ENCODE measurements at places on chromosomes 1 and 21.

- no peak for DNase-seq
Observed at GRCh38 chr1:8354038-8354437, 36.1 kb downstream of the SLC45A1 start.

GRCh38 chr1:229148041-229148671, 122.8 kb upstream of the RAB4A start:
- peak; percentile 22 for DNase-seq

- no peak for DNase-seq
Observed at GRCh38 chr1:84700070-84700469, 9.8 kb upstream of the SSX2IP start.

GRCh38 chr21:36889401-36889800, 77.1 kb downstream of the HLCS start:
- no peak for DNase-seq

DNA sequence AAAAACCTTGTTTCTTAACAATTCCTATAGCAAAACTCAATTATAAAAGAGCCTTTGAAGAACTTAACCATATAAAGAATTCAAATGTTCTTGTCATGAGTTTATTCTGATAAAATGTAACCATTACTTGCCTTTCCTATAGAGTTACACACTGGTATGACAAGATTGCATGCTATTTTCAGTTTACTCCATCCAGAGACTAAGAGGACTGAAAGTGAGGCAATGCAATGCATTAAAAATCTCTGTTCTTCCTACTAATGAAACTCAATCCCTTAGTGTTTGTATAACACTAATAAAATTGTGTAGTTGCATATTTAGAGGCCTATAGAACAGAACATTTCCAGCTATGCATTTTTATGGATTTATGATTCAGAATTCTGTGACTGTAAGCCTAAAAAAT, 88.1 kb downstream of the COP1 start:
- no peak for DNase-seq

DNA sequence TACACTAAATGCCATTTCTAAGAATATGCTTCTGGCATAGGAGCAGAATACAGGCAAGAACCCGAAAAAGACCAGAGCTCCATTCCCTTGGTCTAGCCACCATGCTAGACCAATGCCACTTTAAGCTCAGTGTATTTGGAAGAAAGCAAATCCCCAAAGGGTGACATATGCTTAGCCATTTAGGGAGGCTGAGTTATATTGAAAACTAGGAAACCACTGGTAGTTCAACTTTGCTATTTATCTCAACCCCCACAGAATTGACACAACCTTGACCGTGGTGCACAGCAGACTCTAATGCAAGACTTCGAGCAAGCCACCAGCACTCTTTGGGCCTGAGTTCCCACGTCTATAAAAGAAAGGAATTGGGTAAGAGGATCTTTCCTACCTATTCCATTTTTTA, 167.9 kb downstream of the ADSS2 start:
- no peak for DNase-seq

DNA sequence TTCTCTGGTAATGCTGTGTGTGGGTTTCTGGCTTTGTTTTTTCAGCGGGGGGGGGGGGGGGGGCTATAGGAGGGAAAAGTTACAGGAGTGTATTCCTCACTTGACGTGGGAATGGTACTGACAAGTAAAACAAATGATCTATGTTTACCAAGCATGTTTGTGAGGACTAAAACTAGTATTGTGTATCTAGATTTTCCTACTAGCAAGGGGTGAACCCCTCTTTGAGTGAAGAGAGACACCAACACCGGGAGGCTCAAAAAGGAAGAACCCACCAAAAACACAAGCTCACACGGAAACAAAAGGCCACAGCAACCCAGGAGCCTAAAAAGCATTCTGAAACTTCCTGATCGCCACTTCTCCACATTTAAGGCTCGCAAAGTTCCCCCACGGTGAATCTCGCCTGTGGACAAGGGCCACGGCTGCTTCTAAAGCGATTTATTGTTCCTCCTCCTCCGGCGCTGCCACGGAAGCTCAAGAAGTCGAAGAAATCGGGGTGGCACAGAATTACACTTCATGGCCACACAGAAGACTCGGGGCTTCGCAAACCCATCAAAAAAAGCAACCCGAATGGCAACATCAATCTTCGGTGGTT, 703 bp downstream of the PUM1 start:
- DNase-seq, result no peak

DNA sequence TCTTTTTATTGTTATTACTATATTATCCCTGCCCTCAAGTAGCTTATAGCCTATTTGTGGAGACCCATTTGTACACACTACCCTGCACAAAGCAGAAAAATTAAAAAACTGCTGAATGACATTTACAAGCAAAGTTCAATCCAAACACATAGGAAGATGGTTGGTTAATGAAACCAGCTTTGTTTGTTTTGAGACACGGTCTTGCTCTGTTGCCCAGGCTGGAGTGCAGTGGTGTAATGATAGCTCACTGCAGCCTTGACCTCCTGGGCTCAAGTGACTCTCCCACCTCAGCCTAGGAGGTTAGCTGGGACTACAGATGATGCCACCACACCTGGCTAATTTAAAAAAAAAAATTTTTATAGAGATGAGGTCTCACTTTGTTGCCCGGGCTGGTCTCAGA, 31.6 kb downstream of the TGFB2 start:
- no peak for DNase-seq

GRCh38 chr1:206913766-206914537, 7.8 kb downstream of the FCMR start:
- DNase-seq, result no peak

- peak; percentile 94 for DNase-seq
Observed at GRCh38 chr1:154847891-154848290, 22.2 kb downstream of the KCNN3 start.

DNA sequence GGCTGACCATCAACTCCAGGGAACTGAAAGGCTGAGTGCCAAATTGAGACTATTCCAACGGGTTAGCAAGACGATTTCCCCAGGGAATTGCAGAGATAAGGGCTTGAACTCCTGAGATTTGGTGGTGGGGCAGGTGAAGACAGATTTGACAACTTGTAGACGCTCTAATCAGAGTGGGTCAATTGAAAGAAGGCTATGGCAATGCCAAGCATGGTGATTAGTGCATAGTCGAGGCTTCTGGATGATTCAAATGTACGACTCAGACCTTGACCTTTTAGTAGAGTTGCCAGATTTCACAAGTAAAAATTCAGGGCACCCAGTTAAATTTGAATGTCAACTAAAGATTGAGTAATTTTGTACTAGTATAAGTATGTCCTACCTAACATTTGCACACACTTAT, 302.1 kb upstream of the SPAG17 start:
- no peak for DNase-seq

DNA sequence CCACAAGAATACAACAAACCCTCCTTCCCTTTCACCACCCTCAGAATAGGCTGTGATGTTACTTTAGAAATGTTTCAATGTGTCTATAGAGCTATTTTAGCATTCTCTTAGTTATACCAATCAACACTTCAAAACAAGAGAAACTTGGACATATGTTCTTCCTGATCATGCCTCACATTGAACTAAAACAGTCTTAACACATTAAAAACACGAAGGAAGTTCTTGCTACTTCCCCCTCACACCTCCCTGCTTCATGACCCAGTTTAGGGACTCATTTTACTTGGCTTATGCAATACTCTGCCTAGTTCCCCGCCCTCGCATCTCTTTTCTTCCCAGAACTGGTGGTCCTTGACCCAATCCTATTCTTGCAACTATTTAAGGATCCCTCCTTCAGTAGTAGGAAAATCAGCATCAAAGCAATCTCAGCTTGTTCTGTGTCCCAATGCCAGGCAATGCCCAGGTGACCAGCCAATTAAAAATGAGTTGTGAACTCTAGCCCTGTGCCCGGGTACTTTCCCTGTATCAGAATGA, 408.8 kb upstream of the BEND5 start:
- DNase-seq, result no peak

DNA sequence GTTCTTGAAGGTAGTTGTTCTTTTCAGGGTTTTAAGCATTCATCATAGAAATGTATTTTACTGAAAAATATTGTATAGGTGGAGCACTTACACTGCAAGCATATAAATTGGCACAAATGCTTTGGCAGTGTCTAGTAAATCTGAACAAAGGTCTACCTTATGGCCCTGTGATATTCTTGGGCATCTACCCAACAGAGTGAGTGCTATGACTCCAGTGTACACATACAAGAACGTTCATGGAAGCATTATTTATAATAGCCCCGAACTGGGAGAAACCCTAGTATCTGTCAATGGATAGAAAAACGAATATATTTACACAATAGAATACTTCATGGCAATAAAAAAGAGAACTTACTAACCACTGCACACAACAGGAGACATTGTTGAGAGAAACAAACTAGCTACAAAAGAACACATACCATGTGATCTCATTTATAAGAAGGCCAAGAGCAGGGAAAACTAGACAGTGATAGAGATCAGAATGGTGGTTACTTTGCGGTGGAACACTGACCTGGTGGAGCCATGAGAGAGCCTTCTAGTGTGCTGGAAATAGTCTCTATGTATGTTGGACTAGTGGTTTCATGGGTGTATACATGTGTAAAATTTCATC, 96.0 kb downstream of the MAB21L3 start:
- DNase-seq, result no peak

DNA sequence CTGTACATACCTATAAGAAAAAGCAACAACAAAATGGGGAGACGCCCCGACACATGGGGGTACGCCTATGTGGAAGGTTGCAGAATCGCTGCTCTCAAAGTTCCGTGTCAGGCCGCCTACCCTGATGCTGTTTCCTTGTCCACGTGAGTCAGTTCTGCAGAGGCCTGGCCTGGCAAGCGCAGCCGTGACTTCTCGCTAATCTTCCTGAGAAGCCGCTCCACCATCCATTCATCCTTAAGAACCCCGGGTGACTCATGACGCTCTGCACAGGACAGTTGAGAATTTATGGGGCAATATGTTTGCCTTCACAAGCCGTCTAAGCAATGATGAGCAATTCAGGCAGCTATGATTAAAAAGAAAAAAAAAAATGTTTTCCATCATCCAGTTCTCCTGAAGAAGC, 122.3 kb upstream of the TMPRSS2 start:
- no peak for DNase-seq

GRCh38 chr1:180210008-180210620, 19.9 kb upstream of the LHX4 start:
- DNase-seq, result no peak

DNA sequence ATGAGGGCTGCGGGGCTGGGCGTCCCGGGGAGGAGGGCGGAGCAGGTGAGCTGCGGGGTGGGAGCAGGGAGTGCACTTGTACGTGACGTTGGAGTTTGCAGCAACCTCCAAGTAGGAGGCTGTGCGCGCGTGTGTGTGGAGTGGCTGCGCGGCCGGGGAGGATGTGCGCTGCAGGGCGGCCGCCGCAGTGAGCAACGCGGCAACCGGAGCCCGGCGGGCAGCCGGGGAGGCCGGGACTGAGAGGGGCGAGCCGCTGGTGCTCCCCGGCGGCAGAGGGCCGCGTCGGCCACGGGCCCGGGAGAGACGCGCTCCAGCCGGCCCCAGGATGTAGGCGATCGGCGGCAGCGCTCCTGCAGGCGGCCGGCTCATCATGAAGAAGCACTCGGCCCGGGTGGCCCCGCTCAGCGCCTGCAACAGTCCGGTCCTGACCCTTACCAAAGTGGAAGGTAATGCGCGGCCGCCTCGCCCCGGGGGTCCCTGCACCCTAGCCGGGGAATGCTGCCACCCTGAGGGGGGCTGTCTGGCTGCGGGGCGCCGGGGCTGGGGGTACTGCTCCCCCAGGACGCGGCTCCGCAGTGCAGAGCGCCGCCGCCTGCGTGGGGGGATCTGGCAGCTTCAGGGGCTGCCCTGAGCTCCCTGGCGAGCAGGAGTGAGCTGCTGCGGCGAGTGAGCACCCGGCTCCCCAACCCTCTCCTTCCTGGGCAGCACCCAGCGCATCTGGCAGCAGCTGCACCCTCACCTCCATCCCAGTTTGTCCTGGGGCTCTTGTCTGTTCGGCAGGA, 158.9 kb upstream of the COA6 start:
- no peak for DNase-seq

DNA sequence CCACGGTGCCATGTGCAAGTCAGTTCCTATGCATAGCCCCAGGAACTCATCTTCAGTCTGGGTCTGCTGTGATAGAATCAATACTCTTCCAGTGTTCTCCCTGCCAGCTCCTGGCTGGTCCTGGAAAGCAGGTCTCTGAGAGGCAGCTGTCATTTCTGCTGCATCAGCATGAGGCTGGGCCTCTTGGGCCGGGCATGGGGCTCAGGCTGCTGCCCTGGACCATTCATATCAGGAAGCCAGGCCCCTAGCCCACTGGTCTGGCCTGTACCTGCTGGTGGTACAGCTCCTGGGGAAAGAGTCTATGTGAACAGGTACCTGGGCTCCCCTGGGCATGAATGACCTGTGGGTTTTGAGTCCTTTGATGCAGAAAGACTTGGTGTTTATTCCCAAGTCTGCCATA, 173.6 kb upstream of the CSF3R start:
- DNase-seq, result no peak

DNA sequence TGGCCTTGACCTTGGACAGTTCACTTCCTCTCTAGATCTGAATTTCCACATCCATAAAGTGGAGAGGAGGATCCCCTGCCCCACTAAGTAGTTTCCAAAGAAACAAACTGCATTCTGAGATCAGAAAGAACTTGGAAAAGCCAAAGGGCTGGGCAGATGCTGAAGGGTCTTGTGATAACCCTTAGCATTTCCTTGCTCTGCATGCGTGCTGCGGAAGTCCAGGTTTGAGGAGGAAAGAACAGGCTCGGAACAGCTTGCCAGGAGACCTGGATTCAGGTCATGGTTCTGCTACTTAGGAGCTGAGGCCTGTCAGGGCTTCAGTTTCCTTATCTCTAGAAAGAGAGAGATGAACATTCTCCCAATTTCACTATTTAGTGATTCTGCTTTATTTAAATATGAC, 27.2 kb downstream of the IGFN1 start:
- no peak for DNase-seq

- DNase-seq, result no peak
Observed at GRCh38 chr1:85661767-85662166, 46.5 kb downstream of the ZNHIT6 start.

DNA sequence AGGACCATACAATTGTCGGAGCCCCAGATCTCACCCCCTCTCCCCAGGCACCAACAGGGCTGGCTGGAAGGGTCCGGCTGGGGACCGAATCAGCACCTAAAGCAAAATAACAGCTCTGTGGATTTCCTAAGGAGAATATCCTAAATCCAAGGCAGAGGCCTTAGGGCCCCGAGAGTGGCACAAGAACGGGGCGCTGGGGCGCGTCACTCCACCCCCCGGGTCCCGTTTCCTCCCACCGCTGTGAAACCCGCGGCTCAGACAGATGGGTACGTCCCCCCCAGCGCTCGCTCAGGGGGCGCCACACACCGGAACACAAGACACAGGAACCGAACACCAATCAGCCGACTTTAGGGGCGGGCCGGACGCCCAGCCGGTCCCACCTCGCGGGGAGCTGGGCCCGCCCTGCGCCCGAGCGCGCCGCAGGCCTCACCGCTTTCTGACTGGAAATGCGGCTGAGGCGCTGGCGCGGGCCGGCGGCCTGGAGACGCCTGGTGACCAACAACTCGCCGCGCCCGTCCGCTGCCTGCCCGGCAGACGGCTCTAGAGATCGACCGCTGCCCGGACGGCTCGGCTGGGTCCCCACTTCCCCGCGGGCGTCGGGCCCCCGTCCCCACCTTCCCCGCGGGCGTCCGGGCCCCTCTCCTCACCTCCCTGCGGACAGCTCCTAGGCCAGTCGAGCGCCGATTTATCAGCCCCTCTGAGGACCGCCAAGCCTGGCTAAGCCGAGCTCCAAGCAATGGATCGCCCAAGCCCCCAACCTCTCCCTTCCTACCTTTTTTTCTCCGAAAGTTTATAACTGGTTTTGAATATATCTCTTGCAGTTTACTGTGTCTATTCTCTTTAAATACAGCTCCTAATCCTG, at the start of gene HFM1:
HFM1 (minus strand) TSS at position 687 of the 862 bp plus-strand sequence. CDS start 3,755 bp downstream, outside the sequence.
- DNase-seq, result peak; percentile 86
